ENCODE measurements at places on chromosomes 1 and 21. TPM values are rescaled to one million over a fixed set of nuclear protein-coding genes. Genes with fewer than 3 reads are reported as not detected.

DNA sequence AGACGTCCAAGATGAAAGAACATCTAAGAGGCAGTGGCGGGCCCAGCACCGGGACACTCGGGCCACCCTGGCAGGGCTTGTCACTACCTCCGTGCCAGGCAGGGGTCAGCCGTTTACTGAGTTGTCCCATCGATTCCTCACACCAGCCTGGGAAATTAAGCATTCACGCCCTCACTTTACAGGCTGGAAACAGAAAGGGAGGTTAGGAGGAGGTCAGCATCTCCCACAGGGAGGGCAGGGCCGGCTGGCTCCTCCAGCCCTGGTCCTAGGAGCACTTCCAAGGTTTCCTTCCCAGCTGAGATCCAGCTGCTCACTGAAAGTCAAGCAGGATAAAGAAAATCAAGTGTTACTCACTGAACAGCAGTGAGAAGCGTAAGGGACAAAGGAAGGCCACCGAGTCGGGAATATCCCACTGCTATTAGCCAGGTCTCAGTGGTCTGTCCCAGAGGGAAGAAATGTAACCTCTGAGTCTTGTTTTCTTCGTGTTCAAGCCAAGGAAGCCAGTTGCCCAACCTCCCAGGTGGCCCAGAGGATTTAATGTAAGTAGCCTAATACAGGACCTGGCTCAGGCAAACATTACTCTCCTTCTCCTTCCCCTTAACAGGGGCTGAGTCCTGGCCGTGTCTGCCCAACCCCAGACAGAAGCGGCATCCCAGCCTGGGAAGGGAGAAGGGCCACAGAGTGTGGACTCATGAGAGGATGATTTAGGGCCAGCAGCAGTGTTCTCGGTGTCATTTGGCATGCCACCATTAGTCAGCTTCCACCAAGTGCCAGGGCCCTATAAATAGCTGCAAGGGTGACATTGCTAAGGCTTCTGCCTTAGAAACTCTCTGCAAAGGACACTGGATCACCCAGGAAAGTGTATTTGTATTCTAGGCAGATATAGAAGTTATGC is 203.1 kb upstream of the GALNT2 start:
- H3K27me3 ChIP-seq = no peaks in the 10 kb centered on the region
- DNase-seq = no peak
- no peak overlapping the region for H3K27ac ChIP-seq

- no peak for DNase-seq
- peak overlapping the region; percentile 98 for H3K27ac ChIP-seq
- peaks cover 11% of the 10 kb centered on the region for H3K27me3 ChIP-seq
- peaks cover 14% of the 10 kb centered on the region for H3K36me3 ChIP-seq
Measured at GRCh38 chr1:173715538-173715844, 710 bp downstream of the KLHL20 start.

DNA sequence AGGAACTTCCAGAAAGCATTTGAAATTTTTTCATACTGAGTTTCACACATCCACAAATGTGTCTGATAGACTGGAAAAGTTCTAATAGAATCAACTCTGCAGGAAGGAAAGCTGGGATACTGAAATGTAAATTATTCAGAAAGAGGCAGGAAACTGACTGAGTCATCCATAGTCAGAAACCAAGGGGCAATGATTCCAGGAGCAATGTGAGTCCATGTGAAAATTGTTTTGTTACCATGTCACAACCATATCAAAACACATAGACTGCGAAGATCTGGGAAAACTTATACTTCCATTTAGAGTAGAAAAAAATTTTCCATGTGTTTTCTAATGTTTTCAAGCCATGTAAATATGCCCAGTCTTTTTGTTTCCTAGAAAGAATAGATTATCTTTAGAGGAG is 142.3 kb upstream of the TMPRSS15 start:
- H3K27ac ChIP-seq = no peak overlapping the region
- no peaks in the 10 kb centered on the region for H3K4me1 ChIP-seq

DNA sequence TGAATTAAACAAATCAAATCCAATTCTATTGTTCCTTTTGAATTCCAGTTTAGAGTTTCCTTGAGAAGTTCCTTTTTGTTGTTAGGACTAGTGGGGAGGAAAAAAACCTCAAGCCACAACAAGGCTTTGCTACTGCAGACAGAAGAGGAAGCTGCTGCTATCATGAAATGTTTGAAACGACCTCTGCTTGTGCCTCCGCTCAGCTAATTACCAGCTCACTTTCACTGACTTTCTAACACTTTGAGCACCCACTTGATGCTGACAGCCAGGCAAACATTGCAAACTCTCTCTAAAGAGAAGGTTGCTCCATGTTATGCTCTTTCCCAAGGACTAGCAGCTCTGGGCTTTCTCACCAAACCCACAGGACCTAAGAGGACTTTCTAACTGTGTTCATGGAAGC is 203.9 kb upstream of the PROX1 start:
- H3K4me1 ChIP-seq = peaks cover 2% of the 10 kb centered on the region
- no peaks in the 10 kb centered on the region for H3K36me3 ChIP-seq
- no peak for DNase-seq
- H3K27ac ChIP-seq = no peak overlapping the region
- H3K27me3 ChIP-seq = peaks cover 5% of the 10 kb centered on the region
- no peak overlapping the region for H3K4me3 ChIP-seq

GRCh38 chr1:167981933-167982332 is 45.1 kb upstream of the MPC2 start:
- H3K36me3 ChIP-seq = peaks cover 43% of the 10 kb centered on the region
- no peak overlapping the region for H3K27ac ChIP-seq
- H3K4me3 ChIP-seq = no peak overlapping the region
- DNase-seq = no peak

GRCh38 chr1:5992814-5993555 is 760 bp upstream of the NPHP4 start:
- H3K4me1 ChIP-seq = peaks cover 22% of the 10 kb centered on the region
- H3K36me3 ChIP-seq = peaks cover 2% of the 10 kb centered on the region
- peak overlapping the region; percentile 95 for H3K27ac ChIP-seq
- H3K4me3 ChIP-seq = peak overlapping the region; percentile 97

- H3K4me3 ChIP-seq = no peak overlapping the region
- no peak overlapping the region for H3K27ac ChIP-seq
- H3K27me3 ChIP-seq = peaks cover 2% of the 10 kb centered on the region
- H3K4me1 ChIP-seq = peaks cover 16% of the 10 kb centered on the region
- no peak for DNase-seq
Measured at GRCh38 chr1:94382201-94382600, 36.0 kb upstream of the ABCD3 start.

GRCh38 chr1:221517961-221518360 is 223.9 kb downstream of the DUSP10 start:
- H3K36me3 ChIP-seq = no peaks in the 10 kb centered on the region
- H3K4me3 ChIP-seq = no peak overlapping the region
- peaks cover 7% of the 10 kb centered on the region for H3K4me1 ChIP-seq
- no peaks in the 10 kb centered on the region for H3K27me3 ChIP-seq
- H3K27ac ChIP-seq = no peak overlapping the region

- H3K4me1 ChIP-seq = no peaks in the 10 kb centered on the region
- H3K4me3 ChIP-seq = no peak overlapping the region
- no peak overlapping the region for H3K27ac ChIP-seq
- no peaks in the 10 kb centered on the region for H3K27me3 ChIP-seq
Measured at GRCh38 chr1:104932949-104933679, 1183.4 kb downstream of the AMY1C start.

DNA sequence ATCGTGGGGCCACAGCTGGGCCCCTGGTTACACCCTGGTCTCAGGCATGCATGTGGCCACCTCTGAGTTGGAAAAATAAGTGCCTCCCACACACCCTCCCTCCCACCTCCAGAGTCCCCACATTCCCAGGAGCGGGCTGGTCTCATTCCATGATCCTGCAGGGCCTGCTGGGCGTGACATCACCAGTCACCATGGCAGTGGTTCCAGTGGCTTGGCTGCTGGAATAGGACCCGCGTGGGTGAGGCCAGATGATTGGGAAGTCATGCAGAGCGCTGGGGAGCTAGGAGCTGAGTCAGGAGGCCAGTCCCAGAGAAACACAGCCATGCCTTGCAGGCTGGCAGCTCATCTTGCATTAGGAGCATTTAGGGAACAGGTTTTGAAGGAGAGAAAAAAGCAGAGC is 125.4 kb upstream of the TMEM51 start:
- H3K27ac ChIP-seq = no peak overlapping the region
- H3K4me3 ChIP-seq = no peak overlapping the region
- no peaks in the 10 kb centered on the region for H3K4me1 ChIP-seq
- no peak for DNase-seq
- peaks cover 2% of the 10 kb centered on the region for H3K27me3 ChIP-seq

- no peaks in the 10 kb centered on the region for H3K36me3 ChIP-seq
- no peak overlapping the region for H3K4me3 ChIP-seq
- no peak for DNase-seq
- H3K27me3 ChIP-seq = no peaks in the 10 kb centered on the region
- no peak overlapping the region for H3K27ac ChIP-seq
- no peaks in the 10 kb centered on the region for H3K4me1 ChIP-seq
Measured at GRCh38 chr1:4166713-4167112, 266.6 kb upstream of the C1orf174 start.

- H3K4me3 ChIP-seq = no peak overlapping the region
- H3K36me3 ChIP-seq = no peaks in the 10 kb centered on the region
Measured at GRCh38 chr1:18411820-18412641, 68.7 kb upstream of the KLHDC7A start.

DNA sequence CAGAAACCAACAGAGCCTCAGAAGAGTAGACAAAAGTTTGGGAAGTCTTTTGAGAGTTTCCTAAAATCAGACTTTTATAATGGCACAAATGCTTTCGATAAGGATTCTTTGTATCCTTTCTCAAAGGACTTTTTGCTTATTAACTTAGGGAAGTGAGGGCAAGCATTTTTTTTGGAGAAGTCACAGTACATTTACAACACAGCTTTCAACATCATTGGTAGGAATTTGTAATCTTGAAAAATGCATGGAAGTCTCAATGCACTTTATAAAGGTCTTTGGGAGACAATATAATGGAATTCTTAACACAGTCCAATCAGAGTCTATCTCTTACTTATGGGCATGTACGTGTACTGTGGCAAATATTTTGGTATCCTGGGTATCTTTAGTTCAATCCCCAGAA is 325.8 kb upstream of the NR5A2 start:
- DNase-seq = no peak
- no peak overlapping the region for H3K27ac ChIP-seq
- H3K27me3 ChIP-seq = peaks cover 26% of the 10 kb centered on the region
- no peaks in the 10 kb centered on the region for H3K36me3 ChIP-seq
- H3K4me3 ChIP-seq = no peak overlapping the region
- peaks cover 3% of the 10 kb centered on the region for H3K4me1 ChIP-seq

DNA sequence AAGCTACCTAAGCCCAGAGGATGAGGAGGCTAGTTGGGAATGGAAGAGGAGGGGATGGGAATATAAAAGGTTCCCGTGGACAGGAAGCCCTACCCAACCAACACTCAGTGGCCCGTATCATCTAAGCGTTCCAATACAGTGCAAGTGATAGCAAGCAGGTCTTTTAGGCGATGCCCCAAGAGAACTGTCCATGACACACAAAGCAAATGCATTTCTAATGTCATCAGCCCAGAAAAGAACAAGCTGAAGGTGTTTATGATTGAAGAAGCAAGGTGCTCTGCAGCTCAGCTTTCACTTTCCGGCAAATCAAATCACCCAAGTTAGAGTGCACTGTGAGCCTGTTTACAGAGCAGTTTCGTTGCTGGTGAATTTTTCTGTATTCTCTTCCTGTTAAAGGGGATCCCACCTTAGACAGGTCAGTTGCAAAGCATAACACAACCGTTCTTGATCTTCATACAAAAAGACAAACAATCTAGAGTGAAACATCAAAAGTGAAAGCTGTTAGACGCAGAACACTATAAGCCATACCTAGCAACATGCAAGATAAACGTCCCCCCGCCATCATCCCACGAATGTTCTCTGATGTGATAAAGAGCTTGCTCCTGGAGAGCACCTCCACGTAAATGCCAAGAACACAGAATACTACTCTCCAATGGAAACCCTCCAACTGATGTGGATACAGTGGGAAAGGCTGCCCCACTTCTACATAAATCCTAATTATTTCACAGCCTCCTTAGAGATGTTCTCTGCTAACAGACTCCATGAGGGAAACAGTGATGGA is 54.0 kb downstream of the PGBD5 start:
- DNase-seq = no peak
- H3K36me3 ChIP-seq = no peaks in the 10 kb centered on the region
- H3K4me3 ChIP-seq = no peak overlapping the region
- no peaks in the 10 kb centered on the region for H3K4me1 ChIP-seq
- no peak overlapping the region for H3K27ac ChIP-seq

- H3K36me3 ChIP-seq = no peaks in the 10 kb centered on the region
- peaks cover 2% of the 10 kb centered on the region for H3K27me3 ChIP-seq
- no peak overlapping the region for H3K4me3 ChIP-seq
- no peak overlapping the region for H3K27ac ChIP-seq
- H3K4me1 ChIP-seq = no peaks in the 10 kb centered on the region
Measured at GRCh38 chr1:14697353-14697752, 98.9 kb downstream of the KAZN start.

- no peak overlapping the region for H3K4me3 ChIP-seq
- no peak for DNase-seq
- no peak overlapping the region for H3K27ac ChIP-seq
- H3K4me1 ChIP-seq = peaks cover 11% of the 10 kb centered on the region
- no peaks in the 10 kb centered on the region for H3K27me3 ChIP-seq
- peaks cover 43% of the 10 kb centered on the region for H3K36me3 ChIP-seq
Measured at GRCh38 chr1:225412803-225413351, 15.0 kb downstream of the LBR start.

GRCh38 chr1:155192346-155193274 is 15.1 kb downstream of the THBS3 start:
- H3K4me1 ChIP-seq = peaks cover 32% of the 10 kb centered on the region
- no peak for DNase-seq
- peaks cover 2% of the 10 kb centered on the region for H3K36me3 ChIP-seq
- peak overlapping the region; percentile 92 for H3K4me3 ChIP-seq

DNA sequence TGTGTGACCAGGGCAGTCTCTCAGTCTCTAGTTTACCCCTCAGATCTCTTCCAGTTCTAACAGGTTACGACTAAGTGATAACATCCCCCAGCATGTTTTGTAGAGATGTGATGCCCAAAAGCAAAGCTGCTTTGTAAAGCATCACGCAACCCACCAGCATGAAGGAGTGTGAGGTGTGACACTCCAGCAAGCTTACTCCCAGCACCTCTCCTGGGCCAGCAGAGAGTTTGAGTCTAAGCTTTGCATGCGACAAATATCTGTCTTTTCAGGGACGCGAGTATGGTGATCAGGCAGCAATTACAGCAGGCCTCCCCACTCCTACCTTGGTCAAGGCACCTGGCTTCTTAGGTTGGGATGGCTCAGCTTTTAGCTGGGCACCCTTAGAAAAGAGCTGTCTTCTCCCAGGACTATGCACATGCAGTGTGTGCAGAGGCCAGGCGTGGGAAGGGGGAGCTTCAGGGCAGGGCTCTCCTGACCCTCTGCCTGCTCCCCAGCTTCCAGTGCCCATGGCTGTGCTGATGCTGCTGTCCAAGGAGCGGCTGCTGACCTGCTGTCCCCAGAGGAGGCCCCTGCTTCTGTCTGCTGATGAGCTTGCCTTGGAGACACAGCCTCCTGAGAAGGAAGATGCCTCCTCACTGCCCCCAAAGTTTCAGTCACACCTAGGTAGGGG is 48.2 kb downstream of the ELK4 start:
- H3K4me3 ChIP-seq = no peak overlapping the region
- H3K27me3 ChIP-seq = peaks cover 2% of the 10 kb centered on the region
- H3K4me1 ChIP-seq = peaks cover 16% of the 10 kb centered on the region
- H3K36me3 ChIP-seq = no peaks in the 10 kb centered on the region
- DNase-seq = no peak
- H3K27ac ChIP-seq = no peak overlapping the region

- peaks cover 40% of the 10 kb centered on the region for H3K4me1 ChIP-seq
- H3K4me3 ChIP-seq = peak overlapping the region; percentile 90
- peaks cover 15% of the 10 kb centered on the region for H3K36me3 ChIP-seq
- DNase-seq = peak; percentile 90
- peak overlapping the region; percentile 34 for H3K27ac ChIP-seq
Measured at GRCh38 chr1:155323729-155324036, 3.0 kb downstream of the RUSC1 start.

Gene NTMT2
- total RNA-seq = not detected

Gene GJB5
- total RNA-seq = not detected

All from activated naive CD8-positive, alpha-beta T cell treated with anti-CD3 and anti-CD28 coated beads, Interleukin-2, amount 10 ng/mL, durations not matched to agents 7 days and 5 days (primary cell).